ENCODE measurements at places on chromosomes 16 and 17. TPM values are rescaled to one million over a fixed set of nuclear protein-coding genes. Genes with fewer than 3 reads are reported as not detected.
A peak's percentile ranks its signal among the peaks of the same experiment; 100 is the strongest.

DNA sequence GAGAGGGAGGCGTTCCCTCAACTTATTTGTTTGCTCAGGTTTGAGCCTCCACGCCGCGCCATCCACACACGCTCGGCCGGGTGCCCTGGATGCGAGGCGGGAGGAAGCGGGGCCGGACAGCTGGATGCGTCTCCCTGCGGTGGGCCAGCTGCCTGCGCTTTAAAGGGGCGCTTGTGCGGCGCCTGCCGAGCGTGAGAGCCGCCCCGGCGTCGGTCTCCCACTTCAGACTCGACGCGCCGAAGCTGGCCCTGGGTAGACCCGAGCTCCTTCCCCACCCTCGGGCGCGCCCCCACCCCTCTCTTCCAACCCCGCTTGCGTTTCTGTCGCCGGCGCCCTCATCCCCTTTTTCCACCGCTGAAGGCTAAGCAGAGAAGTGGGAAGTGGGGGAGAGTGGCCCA lies 527 bp upstream of the CHAD start:
- no peak for DNase-seq

GRCh38 chr16:565419-566330 lies 1.1 kb upstream of the NHLRC4 start:
- peak; percentile 57 for DNase-seq

GRCh38 chr16:75460446-75460845 lies 4.0 kb downstream of the TMEM170A start:
- no peak for DNase-seq

DNA sequence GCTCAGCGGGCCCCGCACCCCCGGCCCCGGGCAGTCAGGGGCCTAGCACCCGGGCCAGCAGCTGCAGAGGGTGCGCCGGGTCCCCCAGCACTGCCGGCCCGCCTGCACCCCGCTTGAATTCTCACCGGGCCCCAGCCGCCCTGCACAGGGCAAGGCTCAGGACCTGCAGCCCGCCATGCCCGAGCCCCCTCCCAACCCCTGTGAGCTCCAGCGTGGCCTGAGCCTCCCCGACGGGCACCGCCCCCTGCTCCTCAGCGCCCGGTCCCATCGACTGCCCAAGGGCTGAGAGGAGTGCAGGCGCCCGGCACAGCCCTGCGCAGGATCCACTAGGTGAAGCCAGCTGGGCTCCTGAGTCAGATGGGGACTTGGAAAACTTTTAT lies 1.7 kb upstream of the BRCA1 start:
- no peak for DNase-seq

- peak; percentile 66 for DNase-seq
These were observed 631 bp downstream of the NXPH3 start for GRCh38 chr17:49576088-49576916.

DNA sequence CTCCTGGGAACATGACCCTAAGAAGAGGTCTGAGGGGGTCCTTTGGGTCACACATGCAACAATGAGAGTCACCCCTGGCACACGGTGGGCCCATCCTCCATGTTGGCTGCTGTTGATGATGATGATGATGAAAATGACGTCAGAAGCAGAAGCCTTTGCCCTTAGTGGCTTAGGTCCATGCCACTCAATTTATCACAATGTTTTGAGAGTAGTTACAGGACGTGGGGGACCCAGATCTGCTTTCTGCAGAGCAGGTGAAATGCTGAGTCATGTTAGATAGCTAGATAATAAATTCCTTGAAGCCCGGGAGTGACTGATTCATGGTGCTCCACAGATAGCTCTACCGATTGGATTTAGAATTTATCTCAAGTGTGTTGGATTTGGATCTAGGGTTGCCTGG lies 53.9 kb downstream of the VPS35L start:
- DNase-seq, result no peak

- DNase-seq, result no peak
These were observed 159.6 kb downstream of the HAPSTR1 start for GRCh38 chr16:9251026-9251425.

DNA sequence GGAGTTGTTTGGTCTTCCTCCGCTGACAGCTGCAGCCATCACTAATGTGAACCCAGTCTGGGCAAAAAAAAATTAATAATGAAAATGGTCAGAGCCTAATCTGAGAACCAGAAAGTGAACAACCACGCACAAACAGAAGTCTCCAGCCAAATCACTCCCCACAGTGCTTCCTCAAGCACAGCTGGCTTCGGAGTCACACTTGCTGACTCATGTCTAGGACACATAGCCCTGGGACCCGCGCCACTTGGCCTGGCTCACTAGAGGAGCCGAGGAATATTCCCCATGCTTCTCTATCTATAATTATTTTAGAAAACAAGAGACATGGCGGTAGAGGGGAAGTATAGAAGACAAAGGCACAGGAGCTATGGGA lies 109.1 kb downstream of the ZFHX3 start:
- peak; percentile 75 for DNase-seq

DNA sequence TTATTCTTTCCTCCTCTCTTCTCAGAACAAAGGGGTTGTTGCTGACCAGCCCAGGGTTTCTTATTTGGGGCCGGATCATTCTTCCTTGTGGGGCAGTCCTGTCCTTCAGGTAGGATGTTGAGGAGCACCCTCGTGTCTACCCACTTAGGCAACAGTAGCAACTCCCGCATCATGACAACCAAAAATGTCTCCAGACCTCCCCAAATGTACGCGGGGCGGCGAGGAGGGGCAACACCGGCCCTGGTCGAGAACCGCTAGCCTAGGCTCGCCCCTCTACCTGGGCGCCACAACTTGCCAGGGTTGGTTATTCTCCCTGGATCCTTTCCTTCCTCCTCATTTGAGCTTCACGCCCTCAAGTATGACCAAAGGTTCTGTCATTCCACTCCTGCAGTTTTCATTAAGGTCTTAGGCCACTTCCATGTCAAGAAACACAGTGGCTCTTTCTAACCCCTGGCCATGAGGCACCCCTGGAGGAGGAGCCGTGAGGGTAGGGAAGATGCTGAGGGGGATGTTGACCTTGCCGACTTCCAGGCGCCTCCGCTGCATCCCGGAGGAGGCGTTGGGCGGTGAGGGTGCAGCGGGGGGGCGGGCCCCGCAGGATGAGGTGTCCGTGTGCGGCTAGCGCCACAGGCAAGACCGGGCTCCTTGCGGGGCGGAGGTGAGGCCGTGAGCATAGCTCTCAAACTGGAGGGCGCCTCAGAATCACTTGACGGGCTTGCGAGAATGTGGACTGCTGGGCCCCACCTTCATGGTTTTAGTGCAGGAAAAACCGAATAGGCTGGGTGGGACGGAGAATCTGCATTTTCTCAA lies 712 bp upstream of the SPECC1 start:
- peak; percentile 9 for DNase-seq

- peak; percentile 46 for DNase-seq
These were observed 28.8 kb downstream of the GINS2 start for GRCh38 chr16:85659805-85660511.

DNA sequence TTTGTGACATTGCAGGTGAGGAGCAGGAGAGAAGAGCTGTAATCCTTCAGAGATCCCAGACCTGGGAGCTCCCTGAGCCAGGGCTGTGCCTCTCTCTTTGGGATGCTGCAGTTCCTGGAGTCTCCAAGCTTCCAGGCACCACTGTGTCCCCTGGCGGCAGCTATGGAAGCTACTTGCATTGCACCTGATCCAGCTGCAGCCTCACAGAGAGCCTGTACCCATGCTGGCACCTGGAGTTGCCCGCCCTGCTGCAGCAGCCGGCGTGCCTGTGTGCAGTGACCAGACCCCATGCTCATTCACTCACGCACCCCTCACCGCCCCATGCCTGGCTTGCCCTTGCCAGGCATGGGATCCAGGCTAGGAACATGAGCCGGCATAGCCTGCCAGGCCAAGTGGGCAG lies 51.8 kb upstream of the MED9 start:
- DNase-seq, result no peak

- DNase-seq, result no peak
These were observed 172.3 kb downstream of the KATNIP start for GRCh38 chr16:27722207-27722606.

DNA sequence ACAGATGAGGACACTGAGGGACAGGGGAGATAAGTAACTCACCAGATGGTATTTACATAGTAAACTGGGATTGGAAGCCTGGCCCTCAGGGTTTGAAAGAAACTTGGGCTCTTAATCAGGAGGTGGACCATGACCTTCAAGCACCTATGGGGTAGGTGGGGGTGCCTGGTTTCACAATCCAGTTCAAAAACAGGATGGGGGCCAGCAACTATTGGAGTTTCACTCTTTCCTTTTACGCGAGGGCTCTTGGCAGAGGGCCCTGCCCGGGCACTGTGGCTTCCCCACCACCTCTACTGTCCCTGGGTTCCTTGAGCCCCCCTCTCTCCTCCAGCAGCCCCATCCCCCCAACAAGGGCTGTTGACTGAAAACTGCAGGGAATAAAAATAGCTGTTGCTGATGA lies 11.3 kb upstream of the PRR29 start:
- DNase-seq, result no peak

DNA sequence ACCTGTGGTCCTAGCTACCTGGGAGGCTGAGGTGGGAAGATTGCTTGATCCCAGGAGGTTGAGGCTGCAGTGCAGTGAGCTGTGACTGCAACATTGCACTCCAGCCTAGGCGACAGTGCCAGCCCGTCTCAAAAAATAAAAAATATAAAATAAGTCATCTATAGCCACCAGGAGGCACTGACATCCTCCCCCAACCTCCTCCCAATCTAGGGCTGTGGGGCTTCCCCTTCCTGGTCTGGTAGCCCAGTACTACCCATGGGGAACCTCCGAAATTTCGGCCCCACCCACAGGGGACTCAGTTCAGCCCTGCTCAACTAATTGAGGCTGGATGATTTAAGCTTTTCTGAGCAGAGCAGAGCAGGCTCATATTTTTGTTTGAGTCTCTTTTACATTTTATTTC lies 3.2 kb downstream of the ZSCAN10 start:
- DNase-seq, result peak; percentile 20

GRCh38 chr16:88686062-88686438 lies 257 bp downstream of the SNAI3 start:
- DNase-seq, result no peak

DNA sequence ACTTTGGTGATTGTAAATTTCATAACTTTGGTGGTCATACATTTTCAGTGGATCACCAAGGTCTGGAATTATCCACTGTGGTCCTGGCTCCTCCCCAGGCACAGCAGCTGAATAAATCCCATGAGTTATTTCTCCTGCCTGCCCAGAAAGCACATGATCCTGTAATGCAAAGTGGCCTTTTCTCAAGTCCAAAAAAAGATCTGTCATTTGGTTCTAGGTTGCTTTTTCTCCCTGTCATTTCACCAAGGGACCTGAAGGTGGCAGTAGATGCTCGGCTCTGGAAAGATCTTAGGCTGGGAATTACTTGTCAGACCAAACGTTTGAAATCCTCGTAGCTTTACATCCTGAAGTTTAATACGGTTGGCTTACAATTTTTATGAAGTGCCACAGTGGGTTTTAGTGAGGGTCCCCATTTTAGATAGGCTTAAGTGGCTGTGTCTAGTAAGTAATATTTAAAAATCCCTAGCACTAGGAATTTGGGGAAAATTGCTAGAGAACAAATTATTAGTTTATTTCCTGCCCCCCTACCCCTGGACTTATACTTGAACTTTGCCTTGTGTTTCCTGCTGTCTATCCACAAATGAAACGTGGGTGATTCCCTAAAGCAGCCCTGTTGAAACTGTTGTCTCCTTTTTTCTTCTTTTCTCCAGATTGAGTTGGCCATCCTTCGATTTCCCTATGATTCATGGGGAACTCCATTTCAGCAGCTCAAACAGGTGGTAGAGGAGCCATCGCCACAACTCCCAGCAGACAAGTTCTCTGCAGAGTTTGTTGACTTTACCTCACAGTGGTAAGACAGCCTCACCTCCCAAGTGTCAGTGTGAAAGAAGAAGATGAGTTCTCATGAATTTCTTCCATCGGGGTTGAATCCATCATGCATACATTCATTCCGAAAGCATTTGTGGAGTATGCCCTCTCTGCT lies 111.7 kb downstream of the MAP2K6 start:
- peak; percentile 62 for DNase-seq

- DNase-seq, result no peak
These were observed 28.1 kb upstream of the MLYCD start for GRCh38 chr16:83870830-83871229.

DNA sequence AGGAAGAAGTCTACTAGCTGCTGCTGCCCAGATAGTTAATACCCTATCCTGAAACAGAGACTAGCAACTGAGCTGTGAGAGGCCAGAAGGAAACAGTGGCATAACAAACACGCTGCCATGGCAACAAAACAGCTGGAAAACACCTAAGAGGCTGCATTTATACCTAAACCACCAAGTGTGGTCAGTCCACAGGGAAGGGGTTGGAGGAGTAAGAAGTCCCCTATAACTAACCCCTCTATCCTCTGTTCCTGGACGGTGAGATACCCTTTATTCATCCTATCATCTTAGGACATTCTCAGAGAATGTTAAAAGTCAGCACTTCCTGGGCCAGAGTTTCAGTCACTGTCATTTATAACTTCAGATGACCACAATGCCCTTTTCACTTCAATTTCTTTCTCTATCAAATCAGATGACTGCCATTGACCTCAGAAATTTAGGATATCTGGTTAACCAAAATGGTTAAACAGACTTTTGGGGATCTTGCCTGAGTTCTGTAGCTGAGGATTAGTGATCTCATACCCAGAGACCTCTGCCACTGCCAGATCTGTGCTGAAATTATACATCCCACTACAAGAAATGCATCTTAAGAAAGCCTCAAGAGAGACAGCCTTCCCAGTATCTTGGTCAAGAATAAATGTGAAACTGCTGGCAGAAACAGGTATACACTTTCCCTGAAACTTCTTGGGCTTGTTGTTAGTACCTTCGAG lies 36.2 kb downstream of the STH start:
- peak; percentile 55 for DNase-seq

DNA sequence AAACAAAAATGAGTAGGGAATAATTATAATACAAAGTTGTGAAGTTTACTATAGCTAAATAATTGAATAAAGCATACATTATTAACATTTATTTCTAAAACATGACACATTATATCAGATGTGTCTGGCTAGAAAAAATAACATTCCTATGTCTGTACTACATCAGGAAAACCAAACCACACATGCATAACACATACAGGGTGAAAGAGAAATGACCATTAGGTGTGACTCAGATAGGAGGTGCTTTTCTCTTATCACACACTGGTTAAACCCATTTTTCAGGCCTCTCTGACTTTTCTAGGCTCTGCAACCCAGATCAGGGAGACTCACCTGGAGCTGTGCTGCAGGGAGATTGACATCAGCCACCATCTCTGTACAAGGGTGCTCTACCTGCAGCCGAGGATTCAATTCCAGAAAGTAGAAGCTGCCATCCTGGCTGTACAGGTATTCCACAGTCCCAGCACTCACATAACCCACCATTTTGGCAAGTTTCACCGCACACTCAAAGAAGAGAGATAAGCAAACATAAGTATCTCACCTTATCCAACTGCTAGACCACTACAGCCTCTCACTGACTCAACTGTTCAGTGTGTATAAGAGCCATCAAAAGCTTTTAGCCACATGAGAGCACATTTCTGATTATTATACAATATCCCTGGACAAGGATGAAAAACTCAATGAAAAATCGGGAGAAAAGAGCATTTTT lies 116.6 kb upstream of the C17orf78 start:
- peak; percentile 66 for DNase-seq

Gene DNAH9
- total RNA-seq, result not detected

Gene PKMYT1
- 57.5 TPM for total RNA-seq

Gene PDE6G
- total RNA-seq, result not detected

Gene CD79B
- total RNA-seq, result 0.27 TPM

Gene ODF4
- not detected for total RNA-seq

Gene TNRC6A
- total RNA-seq, result 21.5 TPM

Gene RTN4RL1
- 0.12 TPM for total RNA-seq

Gene MPO
- total RNA-seq, result not detected
